ENCODE measurements at places on chromosomes 7 and 10.

DNA sequence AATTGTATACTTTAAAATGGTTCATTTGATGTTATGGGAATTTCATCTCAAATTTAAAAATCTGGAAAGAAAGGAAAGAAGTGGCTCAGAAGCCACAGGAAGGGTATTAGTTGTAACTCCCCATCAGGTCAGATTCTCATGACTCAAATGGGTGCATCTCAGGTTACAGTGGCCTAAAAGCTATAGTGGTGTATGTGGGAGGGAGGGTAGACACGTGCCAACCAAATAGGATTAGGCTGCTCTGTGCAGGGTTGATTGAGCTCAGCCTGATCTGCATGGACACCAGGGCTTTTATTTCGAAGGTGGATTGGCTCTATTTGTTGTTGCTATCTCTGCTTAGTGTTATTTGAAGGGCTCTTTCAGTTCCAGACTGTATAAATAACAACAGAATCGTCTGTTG, 121.5 kb upstream of the PRR15 start:
- DNase-seq = no peak

DNA sequence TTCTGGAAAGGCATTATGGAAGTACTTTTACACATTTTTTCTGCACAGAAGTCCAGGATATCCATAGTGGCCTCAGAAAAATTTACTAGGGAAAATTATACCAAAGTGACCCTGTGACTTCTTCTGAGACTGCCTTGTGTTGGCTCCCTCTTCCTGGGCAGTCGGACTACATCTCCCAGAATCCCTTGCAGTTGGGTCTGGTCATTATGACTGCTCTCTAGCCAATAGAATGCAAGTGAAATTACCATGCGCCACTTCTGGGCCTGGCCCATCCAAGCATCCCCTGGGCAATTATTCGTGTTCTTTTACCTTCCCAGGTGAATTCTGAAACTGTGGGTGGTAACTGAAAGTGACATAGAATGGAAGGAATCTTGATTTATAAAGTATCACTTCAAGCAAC, 430.9 kb downstream of the ACTR3B start:
- peak; percentile 15 for DNase-seq

GRCh38 chr10:55630491-55631056, 730.5 kb downstream of the ZWINT start:
- DNase-seq = no peak

DNA sequence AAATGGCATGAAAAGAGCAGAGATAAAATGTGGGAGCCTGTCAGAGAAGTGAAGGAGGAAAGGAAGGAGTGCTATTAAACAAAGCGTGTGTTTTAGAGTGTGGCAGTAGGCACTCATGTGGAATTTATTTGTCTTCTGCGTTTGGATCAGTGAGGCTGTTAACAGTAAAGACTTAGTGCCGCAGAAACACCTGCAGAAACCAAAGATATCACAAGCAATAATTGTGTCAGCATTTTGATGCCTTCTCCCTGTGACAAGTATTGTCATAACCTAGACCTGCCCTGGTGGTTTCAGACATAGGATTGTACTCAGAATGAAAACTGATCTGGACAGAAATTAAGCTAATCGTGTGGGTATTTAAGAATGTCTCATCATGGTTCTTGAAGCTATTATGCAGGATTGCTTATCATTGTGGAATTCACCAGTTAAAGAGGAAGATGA, 191.0 kb downstream of the CAMK1D start:
- DNase-seq = no peak

- DNase-seq = no peak
Observed at GRCh38 chr7:10192074-10192473, 781.6 kb upstream of the PHF14 start.

GRCh38 chr10:132943791-132944404, 1.5 kb upstream of the CFAP46 start:
- DNase-seq = no peak

- DNase-seq = no peak
Observed at GRCh38 chr7:7521259-7521658, 14.4 kb downstream of the COL28A1 start.

- no peak for DNase-seq
Observed at GRCh38 chr7:88888684-88889083, 93.1 kb upstream of the TEX47 start.

- DNase-seq = no peak
Observed at GRCh38 chr10:125448596-125448995, 234.4 kb downstream of the TEX36 start.

DNA sequence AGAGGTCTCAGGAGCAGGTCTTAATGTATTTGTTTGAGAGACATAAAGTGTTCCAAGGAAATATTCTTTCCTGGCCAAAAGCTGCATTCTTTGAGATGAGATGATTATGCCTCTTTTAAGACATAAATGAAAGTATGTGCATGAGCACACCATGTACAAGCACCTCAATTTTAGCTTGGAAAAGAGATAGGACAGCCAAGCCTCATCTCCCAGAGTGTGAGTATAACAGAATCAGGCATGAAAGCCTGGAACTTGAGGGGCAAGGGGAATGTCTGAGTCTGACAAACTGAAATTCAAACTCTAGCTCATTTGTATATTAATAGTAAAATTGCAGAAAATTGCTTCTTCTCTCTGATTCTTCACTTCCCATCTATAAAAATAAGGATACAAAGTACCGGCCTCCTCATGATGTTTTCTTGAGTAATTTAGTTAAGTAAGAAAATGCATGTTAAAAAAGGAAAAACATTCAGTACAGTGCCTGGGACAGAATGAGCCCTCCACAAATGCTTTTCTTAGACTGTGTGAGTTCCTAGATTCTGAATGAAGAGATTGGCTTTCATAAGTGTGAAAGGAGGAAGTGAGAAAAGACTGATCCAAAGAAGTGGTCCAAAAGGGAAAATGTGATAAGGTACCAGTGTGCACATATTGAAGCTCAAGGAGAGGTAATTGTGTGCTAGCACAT, 1260.9 kb upstream of the SORCS1 start:
- no peak for DNase-seq

DNA sequence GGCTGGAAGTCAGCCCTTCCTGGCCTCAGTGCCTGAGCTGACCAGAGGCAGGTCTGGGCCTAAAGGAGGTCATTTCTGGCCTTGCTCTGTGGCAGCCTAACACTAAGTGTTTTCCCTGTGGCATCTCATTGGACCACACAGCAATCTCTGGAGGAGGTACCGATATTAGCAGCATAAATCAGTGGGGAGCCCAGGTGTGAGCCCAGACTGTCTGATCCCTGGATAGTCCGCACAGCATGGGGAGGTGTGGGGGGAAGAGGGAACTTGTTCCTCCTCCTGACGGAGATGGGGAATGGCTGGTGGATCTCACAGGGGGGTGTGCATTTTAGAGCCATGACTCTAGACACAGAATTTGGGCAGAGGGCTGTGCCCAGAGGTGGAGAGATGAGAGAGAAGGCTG, 11.0 kb upstream of the PPIF start:
- DNase-seq = no peak

DNA sequence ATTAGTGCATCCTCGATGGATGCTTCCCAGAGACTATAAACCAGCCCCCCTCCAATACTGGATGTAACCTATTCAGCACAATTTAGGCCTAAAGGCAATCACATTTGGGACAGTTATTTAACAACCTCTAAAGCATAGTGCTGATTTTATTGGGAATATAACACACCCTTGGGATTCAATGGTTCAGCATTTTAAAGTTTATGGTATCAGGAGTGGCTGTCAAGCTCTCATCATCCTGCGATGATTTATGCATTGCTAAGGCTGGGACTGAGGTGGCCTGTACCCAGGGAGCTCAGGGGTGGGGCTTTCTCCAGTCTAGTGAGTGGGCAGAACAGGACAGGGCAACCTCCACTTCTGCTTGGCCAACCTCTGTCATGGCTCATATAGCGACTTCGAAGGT, 464.9 kb downstream of the INHBA start:
- DNase-seq = no peak

GRCh38 chr10:132937861-132938260, 4.5 kb downstream of the CFAP46 start:
- no peak for DNase-seq

- no peak for DNase-seq
Observed at GRCh38 chr7:6268023-6268900, 4.2 kb downstream of the CYTH3 start.

GRCh38 chr7:41579961-41580935, 122.6 kb downstream of the INHBA start:
- peak; percentile 40 for DNase-seq

- no peak for DNase-seq
Observed at GRCh38 chr10:73969224-73969841, 28.6 kb upstream of the VCL start.

DNA sequence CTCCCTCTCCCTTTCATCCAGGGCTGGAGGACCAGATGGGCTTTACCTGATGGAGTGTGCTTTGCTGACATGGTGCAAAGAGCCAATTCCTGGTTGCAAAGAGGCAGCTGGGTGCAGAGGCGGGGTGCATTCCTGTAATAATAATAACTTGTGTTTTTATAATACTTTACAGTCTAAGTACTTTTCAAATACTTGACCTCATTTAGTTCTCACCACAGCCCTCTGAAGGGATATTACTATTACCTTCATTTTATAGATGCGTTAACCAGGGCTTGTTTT, 70.4 kb downstream of the TCF7L2 start:
- DNase-seq = no peak

GRCh38 chr10:129522041-129522585, 55.1 kb downstream of the MGMT start:
- DNase-seq = peak; percentile 51

GRCh38 chr7:151695951-151696541, 176.4 kb upstream of the RHEB start:
- DNase-seq = no peak

- peak; percentile 8 for DNase-seq
Observed at GRCh38 chr7:4645246-4645645, 36.8 kb upstream of the FOXK1 start.

DNA sequence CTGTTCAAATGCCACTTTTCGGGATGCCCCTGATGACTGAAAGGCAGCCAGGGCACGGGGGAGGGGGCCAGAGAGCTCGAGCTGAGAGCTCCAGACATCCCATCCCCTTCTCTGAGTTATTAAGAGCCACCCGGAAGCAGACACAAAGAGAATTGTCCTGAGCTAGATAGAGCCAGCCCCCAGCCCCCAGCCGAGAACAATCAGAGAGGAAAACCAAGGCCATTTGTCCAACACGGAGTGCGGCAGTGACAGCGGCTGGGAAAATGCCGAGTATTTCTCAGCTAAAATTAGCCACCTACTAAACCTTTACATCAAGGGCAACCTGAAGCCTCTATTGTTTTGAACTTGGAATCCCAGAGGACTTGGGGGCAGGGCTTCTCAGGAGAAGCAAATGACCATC, 51.0 kb downstream of the UNC5B start:
- DNase-seq = no peak

GRCh38 chr7:131285556-131285955, 42.1 kb upstream of the MKLN1 start:
- no peak for DNase-seq

DNA sequence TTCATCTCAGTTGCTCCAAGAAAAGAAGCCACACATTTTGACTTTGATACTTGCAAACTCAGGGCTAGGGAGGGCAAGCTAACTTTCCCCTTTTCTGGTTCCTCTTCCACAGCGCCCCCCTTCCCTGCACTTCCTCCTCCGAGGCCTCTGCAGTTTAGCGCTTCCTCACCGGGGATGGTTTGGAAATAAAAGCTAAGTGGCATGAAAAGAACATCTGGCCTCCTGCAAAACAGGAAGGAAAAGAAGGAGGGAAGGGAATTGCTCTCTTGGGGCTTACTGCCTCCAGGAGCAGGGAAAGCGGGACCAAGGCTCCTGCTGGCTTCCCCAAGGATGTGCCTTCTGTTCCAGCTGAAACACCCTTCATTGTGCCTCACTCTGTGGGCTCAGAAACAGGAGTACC, 42.3 kb downstream of the PRKCQ start:
- no peak for DNase-seq

GRCh38 chr7:11332186-11332864, 358.7 kb downstream of the PHF14 start:
- DNase-seq = no peak

GRCh38 chr10:24277771-24278170, 68.8 kb downstream of the KIAA1217 start:
- no peak for DNase-seq
